ENCODE measurements at places on chromosomes 7 and 10. TPM values are rescaled to one million over a fixed set of nuclear protein-coding genes. Genes with fewer than 3 reads are reported as not detected.

Gene ITIH5
- 7.0 TPM for total RNA-seq

Gene FRMD4A
- 34.5 TPM for total RNA-seq

Gene SLIT1
- 0.20 TPM for total RNA-seq

Gene AKR1C8
- total RNA-seq, result 0.26 TPM

Gene SERPINE1
- total RNA-seq, result 80.5 TPM

DNA sequence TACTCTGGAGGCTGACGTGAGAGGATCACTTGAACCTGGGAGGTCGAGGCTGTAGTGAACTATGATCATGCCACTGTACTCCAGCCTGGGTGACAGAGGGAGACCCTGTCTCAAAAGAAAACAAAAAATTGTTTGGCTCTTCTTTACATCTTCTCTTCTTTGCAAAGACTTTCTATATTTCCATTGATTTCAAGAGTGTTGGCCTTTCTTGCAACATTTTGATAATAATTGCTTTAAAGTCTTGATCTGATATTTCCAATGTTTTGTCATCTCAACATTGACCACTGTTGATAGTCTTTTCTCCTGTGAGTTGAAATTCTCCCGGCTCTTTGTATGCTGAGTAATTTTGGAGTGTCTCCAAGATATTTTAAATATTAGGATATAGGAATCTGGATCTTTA lies 17.8 kb upstream of the CLDN4 start:
- DNase-seq, result no peak

DNA sequence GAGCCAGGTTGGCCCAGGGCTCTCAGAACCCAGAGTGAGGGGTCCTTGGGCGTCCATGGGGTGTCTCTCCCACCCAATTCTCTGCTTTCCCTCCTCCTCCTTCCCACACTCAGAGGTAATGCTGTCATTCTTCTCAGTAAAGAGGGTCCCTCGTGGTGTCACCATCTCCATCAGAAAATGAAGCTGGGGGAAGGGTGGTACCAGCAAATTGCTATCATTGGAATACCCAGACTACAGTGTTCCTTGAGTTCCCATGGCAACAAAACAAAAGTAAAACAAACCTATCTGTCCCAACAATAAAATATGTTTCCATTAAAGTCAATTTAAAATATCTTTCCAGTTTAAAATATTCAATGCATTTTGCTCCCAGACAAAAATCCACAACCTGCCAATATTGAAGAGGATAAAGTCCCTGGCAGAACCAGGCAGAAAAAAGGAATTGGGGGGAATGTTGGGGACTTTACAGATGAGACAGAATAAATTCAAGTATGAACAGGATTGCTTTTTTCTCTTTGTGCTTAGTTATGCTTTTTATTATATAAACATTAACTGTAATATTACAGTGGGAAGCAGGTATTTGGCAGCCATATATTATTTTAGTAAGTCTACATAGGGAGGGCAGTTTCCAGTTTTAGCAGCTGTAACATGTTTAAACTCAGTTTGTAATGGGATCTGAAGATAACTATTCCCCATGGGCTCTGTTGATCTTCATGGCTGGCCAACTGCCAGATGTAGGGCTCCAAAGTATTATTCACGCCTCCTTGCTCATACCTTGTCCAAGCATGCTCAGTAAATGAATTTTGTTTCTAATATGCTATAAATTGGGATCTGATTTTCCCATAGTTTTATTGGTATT lies 182.1 kb downstream of the ARID5B start:
- no peak for DNase-seq

DNA sequence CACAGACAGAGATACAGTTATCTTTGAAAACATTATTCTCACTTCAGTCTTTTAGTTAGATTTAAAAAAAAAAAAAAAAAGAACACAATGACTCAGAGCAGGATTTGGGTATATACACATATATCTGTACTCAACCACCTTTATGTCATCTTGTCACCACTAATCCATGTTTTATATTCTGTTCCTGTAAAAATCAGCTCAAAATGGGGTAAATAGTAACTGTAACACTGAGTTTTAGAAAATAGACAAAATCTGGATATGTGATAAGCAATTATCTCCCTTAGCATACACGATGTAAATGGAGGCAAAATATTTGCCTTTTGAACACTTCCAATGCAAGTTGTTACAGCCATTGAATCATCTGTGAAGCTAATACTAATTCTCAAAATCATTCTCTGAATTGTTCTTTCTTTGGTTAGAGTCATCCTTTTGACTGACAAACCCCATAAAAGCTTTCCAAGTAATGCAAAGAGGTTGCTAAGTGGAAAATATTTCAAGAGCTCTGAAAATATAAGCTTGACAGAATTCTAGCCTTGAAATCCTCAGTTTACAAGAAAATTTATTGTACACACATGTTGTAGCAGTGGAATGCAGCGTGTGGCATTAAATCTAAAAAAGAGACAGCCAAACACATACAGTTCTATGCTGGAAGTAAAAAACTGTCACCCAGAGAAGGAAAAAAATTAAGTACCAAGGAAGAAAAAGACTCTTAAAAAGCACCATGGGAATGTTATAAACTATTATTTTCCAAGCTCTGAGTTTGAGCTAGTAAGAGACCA lies 502.2 kb upstream of the PHF14 start:
- no peak for DNase-seq

DNA sequence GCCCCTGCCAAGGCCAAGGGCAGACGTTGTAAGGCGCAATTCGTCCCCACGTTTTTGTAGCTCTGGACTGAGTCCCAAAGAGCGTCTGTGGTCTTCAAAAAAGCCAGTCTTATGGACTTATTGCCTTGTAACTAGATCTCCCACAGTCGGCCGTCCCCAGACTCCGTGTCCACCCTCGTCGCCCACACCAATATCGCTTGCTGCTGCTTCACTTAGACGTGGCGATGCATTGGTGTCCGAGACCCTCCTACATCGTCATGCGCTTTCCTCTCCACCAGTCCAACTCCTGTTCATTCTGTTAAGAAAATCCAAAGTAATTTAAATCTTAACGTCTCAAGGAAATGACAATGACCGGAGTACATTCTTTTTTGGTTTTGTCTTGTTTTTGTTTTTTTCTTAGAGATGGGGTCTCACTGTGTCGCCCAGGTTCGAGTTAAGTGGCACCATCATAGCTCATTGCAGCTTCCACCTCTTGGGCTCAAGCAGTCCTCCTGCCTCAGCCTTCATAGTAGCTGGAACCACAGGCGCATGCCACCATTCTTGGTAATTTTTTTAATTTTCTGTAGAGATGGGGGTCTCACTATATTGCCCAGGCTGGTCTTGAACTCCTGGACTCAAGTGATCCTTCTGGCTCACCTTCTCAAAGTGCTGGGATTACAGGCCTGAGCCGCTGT lies 851 bp downstream of the KIFBP start:
- no peak for DNase-seq

- no peak for DNase-seq
Observed at GRCh38 chr10:127276794-127277462, 80.5 kb upstream of the INSYN2A start.

DNA sequence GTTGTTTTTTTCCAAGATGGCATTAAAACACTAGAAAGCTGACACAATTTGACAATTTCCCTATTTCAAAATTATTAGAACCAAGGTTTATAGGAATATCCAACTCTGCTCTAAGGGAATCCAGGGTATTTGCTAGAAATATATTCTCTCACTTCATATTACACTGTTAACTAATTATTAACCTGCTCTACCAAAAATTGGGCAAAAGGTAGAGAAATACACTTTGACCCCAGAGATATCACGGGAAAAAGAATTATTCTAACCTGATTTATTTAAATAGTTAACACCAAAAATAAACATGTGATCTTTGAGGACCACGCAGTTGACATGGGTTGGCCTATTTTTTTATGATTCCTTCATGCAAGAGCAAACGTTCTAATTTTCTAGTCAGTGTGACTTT lies 21.6 kb upstream of the FAM13C start:
- DNase-seq, result no peak

All from left lung (tissue), 14 donors.